ENCODE measurements at places on chromosomes 2 and 18.

DNA sequence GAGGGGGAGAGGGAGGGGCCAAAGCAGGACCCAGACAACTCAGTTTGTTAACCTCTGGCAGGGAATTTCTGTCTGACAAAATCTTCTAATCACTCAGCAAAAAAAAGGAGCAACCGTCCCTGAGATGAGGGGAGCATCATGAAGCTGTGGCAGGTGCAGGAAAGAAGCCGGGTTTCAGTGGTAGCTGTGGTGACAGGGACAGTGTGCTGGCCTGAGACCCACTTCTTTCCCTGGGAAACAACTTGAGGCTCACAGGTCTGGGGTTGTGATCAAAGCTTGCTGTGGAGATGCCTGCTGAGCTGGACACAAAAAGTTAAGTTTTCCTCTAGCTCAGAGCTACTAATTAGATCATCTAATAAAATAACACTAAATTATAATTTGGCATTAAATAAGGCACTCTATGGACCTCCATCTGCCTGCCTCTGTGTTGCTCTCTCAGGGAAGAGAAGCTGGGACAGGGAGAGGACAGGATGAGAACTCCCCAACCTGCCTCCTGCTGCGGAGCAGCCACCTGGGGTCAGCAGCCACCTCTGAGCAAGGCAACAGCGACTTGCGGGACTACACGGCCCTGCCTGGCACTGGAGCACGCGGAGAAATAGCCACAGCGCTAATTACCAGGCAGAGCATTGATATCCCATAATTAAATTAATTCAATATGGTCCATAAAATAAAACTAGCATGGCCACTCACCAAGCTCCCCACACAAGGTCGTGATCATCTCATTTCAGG lies 104.6 kb upstream of the TEX51 start:
- no peak for DNase-seq

DNA sequence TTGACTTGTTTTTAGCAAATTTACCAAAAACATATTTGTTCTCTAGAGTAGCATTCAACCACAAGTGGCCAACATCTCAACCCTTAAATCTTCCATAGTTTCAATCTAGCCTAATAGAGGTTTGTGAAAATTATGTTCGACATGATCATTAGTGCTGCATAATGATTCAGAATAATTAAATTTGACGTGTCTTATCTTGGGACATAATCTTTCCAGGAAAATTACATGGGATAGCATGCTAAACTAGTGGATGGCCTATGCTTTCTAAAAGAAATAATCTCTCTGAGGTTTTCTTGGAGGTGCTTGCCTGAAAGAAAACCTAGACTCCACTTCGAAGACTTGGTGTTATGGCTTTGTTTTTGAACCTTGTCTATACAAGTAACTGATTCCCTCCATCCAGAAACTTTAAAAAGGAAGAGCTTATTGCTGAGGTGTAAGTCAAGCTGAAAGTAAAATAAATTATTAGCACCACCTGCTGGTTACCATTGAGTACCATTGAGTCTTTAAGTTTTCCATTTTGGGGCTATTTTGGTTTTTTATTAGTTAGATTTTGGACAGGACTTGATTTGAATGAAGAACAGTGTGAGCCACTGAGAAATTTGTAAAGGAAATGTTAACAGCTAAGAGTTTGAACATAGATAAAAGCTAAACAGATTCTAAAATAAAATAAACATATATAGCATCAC lies 32.7 kb downstream of the COX7A2L start:
- peak; percentile 14 for DNase-seq

- DNase-seq = no peak
These were observed 179.3 kb downstream of the TMEM18 start for GRCh38 chr2:497770-498492.

- no peak for DNase-seq
These were observed 38.8 kb downstream of the RRM2 start for GRCh38 chr2:10161206-10161931.

DNA sequence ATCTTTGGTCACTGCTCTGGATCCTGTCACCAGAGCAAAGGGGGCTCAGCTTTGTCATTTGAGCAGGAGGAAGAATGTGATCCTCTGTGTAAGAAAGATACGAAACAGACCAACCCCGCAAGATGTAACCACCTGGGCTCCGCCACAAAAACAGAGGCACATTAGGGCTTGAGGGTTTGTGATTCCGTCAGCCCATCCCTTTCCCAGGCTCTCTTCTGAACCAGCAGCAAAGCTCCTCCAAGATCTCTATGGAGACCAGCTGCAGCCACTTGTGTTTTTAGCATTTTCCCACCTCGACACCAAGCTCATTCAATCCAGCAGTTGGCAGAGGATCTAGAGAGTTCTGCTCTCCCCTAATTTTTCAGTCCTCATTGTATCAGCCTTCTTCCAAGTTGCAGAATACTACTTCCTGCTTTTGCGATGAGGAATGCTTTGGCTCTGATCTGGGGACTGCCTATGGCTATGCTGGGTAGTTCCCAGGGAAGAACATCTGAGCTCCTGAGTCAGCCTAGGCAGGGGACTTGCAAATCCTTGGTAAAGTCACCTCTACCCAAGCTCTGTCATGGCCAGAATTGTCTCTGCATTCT lies 139.6 kb upstream of the RAB12 start:
- DNase-seq = no peak

- no peak for DNase-seq
These were observed 559.7 kb downstream of the BCL11A start for GRCh38 chr2:59993726-59994125.

DNA sequence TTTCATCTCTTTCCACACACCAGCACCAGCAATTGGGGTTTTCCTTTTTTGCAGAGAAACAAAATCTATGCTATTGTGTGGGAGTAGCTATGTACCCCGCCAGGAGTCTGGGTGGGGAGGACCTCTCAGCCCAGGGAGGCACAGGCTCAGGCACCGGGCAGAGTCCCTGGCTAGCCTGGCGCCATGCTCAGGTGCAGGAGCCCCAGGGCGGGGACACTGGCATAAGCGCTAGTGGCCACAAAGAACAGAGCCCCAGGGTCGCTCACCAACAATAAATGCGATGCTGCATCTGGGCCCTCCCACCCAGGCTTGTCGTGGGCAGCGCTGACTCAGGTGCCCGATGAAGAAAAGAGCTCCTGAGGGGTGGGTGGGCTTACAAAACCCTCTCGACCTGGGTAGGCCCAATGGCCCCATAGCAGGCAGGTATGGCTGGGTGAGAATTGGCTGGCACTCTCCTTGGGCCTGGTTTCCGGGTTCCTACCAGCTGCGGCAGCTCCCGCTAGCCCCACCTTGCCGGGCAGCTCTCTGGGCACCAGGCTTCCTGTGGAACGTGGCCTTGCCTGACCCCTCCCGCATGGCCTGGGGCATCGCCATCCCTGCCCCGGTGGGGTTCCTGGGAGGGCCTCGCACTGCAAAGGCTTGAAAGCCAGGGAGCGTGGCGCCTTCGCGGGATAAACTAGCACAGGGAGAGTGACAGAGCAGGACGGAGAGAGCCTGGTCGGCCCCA lies 31.8 kb upstream of the COL6A3 start:
- DNase-seq = no peak

GRCh38 chr18:61922435-61922834 lies 29.6 kb upstream of the RNF152 start:
- DNase-seq = no peak

DNA sequence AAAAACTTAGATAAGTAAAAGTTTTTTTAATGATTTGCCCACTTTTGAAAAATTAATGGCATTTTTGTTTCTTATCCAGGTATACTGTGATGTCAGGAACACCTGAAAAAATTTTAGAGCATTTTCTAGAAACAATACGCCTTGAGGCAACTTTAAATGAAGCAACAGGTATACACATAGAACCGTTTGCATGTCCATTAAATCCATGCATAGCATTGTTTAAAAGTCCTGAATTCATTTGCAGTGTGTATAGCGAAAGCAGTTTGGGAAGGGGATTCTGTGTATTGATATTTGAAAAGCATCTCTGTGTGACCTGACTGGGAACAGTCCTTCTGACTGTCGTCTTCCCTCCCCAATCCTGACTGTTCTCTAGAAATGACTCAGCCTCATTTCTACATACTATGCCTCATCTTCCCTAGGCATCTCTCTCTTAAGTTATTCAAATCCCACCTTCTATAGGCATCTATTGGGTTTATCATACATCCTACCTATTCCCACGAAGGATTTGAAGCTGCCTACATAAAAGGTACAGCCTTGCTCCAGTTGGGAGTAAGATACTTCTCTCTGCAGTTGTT lies 79.2 kb upstream of the MAP3K20 start:
- no peak for DNase-seq

- no peak for DNase-seq
These were observed 11.8 kb downstream of the GULP1 start for GRCh38 chr2:188303363-188304031.

DNA sequence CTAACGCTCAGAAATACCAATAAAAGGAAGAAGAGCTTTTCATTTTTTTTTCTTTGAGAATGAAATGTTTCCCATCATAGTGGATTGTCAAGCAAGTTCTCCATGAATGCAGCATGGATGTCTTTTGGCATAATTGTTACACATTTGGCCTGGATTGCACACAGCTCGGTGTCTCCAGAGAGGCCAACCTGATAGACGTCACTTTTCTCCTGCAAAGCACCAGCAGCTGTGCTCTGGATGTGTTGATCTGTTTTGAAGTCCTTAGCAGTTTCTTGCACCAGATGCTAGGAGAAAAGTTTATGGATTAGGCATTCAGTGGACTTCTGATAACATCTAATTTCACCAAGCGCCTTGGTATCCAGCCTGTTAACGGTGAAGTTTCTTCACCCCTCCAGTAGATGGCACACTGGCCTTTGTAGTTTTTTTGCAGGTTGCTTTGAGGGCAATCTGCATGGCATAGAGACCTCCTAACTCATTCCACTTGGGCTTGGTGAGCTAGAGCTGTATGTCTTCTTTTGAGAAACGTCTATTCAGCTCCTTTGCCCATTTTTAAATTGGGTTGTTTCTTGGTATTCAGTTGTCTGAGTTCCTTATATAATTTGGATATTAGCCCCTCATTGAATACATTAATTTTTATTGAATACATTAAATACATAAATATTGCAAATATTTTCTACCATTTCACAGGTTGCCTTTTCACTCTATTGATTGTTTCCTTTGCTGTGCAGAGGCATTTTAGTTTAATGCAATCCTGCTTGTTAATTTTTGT lies 59.7 kb downstream of the PTH2R start:
- peak; percentile 6 for DNase-seq

GRCh38 chr2:68103709-68104055 lies 40.9 kb upstream of the C1D start:
- DNase-seq = no peak

DNA sequence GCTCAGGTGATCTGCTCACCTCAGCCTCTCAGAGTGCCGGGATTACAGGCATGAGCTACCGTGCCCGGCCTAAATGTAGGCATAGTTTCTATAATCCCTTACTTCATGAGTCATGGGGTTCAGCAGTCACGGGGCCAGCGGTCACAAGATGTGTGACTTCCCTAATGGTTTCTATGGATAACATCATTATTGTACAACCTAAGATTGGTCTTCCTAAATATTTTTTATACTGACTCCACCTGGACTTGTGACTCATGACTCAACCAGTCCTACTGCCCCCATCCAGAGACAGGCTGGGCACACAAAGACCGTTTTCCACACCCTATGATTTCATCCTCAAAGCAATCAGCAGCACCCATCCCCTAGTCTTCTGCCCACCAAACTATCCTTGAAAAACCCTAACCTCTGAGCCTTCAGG lies 15.9 kb downstream of the FAM210A start:
- DNase-seq = no peak

- no peak for DNase-seq
These were observed 1239.4 kb upstream of the CRIM1 start for GRCh38 chr2:35116151-35116550.

DNA sequence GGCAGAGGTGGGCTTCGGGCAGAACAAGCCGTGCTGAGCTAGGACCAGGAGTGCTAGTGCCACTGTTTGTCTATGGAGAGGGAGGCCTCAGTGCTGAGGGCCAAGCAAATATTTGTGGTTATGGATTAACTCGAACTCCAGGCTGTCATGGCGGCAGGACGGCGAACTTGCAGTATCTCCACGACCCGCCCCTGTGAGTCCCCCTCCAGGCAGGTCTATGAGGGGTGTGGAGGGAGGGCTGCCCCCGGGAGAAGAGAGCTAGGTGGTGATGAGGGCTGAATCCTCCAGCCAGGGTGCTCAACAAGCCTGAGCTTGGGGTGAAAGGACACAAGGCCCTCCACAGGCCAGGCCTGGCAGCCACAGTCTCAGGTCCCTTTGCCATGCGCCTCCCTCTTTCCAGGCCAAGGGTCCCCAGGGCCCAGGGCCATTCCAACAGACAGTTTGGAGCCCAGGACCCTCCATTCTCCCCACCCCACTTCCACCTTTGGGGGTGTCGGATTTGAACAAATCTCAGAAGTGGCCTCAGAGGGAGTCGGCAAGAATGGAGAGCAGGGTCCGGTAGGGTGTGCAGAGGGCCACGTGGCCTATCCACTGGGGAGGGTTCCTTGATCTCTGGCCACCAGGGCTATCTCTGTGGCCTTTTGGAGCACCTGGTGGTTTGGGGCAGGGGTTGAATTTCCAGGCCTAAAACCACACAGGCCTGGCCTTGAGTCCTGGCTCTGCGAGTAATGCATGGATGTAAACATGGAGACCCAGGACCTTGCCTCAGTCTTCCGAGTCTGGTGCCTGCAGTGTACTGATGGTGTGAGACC lies at the start of gene PROC:
TSS of gene PROC (plus strand) at position 128 of the 812 bp plus-strand sequence. CDS start 1,516 bp downstream, outside the sequence.
- no peak for DNase-seq

DNA sequence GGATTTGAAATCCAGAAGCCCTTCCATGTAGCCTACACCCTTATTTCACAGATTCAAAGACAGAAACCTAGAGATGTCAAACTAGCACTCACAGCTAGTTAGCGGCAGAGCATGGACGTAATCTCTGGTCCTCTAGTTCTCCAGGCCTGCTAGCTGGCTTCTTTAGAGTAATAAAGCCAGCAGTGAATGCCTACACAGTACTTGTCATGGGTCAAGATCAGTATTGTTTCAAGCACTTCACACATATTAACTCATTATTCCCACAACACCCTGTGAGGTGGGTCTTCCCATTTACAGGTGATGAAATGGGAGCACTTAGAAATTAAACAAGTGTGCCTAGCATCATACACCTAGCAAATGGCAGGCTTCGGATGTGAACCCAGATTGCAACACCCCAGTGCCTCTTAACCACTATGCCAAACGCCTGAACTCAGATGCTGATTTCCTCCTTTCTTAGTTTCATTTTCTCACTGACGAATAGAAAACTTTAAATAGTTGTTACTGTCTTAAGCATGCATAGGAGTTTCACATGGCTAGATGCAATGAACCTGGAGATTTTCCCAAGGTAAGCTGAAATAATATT lies 14.5 kb upstream of the ZBTB14 start:
- DNase-seq = peak; percentile 16

DNA sequence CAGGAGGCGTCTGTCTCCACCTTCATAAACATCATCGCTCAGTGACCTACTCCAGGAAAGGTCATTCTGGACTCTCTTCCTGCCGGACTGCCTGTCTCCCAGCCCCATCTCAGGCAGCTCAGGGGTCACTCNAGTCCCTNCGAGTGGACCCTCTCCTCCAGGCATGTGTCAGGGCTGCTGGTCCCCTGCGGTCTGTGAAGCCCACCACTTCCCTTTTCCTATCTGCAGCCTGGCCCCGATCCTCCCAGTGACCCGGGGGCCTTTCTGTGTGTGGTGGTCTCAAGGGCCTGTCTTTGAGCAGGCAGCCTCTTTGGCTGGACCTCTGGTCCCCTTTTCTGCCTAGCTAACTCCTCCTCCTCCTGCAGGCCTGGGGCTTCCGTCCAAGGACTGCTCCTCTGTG lies 5.9 kb upstream of the PARD6G start:
- DNase-seq = no peak

Measured in GM19239 (cell line).